Natural killer cell (primary cell): ENCODE measurements at places on chromosomes 12 and 14. TPM values are rescaled to one million over a fixed set of nuclear protein-coding genes. Genes with fewer than 3 reads are reported as not detected.

The MEG3 gene
- 1.9 TPM for total RNA-seq

The TBX3 gene
- not detected for total RNA-seq

- peaks cover 29% of the 10 kb centered on the region for H3K36me3 ChIP-seq
- H3K4me3 ChIP-seq: no peak overlapping the region
- H3K27ac ChIP-seq: no peak overlapping the region
- H3K4me1 ChIP-seq: peaks cover 19% of the 10 kb centered on the region
- H3K27me3 ChIP-seq: no peaks in the 10 kb centered on the region
Observed at GRCh38 chr12:53506450-53506785, 866 bp downstream of the NPFF start.

DNA sequence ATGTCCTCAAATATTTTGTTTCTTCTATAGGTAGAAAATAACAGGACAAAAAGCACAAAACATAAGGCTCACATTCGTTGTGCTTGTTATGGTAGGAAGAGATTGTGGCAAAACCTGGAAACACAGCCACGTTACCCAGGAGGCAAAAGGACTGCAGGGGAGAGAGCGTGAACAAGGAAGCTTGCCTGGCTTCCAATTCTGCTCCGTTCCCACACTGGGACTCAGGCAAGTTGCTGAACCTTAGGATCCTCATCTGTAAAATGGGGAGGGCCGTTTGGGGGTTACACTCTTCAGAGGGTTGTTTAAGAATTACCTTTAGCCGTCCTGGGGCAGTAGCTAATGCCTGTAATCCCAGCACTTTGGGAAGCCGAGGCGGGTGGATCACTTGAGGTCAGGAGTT, 205.3 kb downstream of the SSPN start:
- no peak overlapping the region for H3K27ac ChIP-seq
- H3K36me3 ChIP-seq: peaks cover 18% of the 10 kb centered on the region
- H3K4me3 ChIP-seq: no peak overlapping the region
- DNase-seq: no peak
- H3K4me1 ChIP-seq: no peaks in the 10 kb centered on the region

- peaks cover 7% of the 10 kb centered on the region for H3K4me1 ChIP-seq
- no peak overlapping the region for H3K4me3 ChIP-seq
- H3K27me3 ChIP-seq: no peaks in the 10 kb centered on the region
- no peak for DNase-seq
- H3K36me3 ChIP-seq: peaks cover 22% of the 10 kb centered on the region
Observed at GRCh38 chr12:11855983-11856374, 206.5 kb downstream of the ETV6 start.

DNA sequence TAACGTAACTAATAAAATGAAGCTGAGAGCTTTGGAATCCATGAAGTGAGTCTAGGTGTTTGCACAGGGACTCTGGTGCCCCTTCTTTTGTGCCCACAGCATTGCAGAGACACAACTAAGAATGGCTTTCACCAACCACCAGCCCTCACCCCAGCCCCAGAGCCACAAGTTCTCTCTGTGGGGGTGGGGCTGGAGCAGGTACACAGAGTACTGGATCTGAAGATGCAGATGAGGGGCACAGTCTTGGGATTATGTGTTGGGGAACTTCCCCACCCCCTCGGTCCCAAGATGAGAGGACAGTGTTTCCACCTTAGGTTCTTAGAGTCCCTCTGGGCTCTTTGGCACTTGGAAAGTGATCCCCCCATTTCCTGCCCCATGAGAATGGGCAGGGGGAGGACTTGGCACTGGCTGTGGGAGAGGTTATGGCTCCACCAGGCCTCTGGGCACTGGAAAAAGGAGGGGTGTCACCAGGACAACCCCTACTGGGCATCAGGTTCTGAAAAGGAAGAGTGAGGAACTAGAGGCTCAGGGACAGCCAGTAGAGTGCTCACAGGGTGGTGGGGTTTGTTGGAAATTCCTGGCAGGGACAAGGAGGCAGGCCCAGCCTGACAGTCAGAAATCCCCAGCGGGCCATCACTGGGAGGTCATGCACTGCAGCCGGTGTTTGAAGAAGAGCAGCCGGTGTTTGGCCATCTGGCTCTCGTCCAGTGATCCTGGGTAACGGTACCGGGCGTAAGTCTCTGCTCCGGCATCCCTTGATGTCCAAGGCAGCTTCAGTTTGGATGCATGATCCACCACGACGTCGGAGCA, 6.7 kb downstream of the B4GALNT1 start:
- H3K4me1 ChIP-seq: peaks cover 20% of the 10 kb centered on the region
- peaks cover 83% of the 10 kb centered on the region for H3K27me3 ChIP-seq
- H3K36me3 ChIP-seq: no peaks in the 10 kb centered on the region
- H3K4me3 ChIP-seq: no peak overlapping the region

- DNase-seq: no peak
- H3K27ac ChIP-seq: no peak overlapping the region
- H3K4me1 ChIP-seq: no peaks in the 10 kb centered on the region
- no peak overlapping the region for H3K4me3 ChIP-seq
- no peaks in the 10 kb centered on the region for H3K27me3 ChIP-seq
- H3K36me3 ChIP-seq: no peaks in the 10 kb centered on the region
Observed at GRCh38 chr14:105323663-105324062, 9.1 kb downstream of the PACS2 start.

DNA sequence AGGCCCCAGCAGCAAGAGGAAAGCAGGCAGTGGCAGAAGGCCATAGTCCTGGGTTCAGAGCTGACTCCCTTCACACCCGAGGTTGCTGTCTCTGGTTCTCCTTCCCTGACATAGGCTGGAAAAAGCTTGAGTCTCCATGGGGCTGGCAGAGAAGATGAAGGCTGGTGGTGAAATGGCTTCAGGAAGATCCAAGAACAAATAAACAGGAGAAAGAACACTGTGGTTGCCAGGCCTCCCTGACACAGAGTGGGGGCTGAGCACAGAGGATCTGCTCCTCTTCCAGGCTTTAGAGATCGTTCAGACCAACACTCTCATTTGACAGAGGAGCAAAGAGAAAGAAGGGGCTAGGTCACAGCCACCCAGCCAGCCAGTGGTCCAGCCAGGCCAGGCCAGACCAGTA, 14.3 kb downstream of the HDAC7 start:
- H3K27ac ChIP-seq: peak overlapping the region; percentile 4
- no peaks in the 10 kb centered on the region for H3K27me3 ChIP-seq
- H3K4me3 ChIP-seq: no peak overlapping the region
- peaks cover 12% of the 10 kb centered on the region for H3K36me3 ChIP-seq
- peaks cover 97% of the 10 kb centered on the region for H3K4me1 ChIP-seq

DNA sequence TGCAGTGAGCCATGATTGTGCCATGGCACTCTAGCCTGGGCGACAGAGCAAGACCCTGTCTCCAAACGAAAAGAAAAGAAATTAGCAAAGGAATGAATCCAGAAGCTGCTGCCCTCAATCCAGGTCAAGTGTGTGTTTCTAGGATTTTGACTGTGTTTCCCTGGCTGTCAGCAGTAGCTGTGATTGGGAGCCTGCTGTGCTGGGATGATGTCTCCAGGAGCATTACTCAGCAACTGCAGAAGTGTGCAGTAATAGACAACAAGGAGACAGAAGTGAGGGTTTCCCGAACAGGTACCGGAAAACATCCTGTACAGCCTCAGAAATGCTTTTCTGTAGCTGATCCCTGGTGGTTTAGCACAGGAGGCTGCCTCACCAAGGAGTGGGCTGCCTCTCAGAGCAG, 492.5 kb downstream of the FUT8 start:
- no peak for DNase-seq
- H3K27ac ChIP-seq: no peak overlapping the region
- H3K36me3 ChIP-seq: no peaks in the 10 kb centered on the region
- no peaks in the 10 kb centered on the region for H3K4me1 ChIP-seq
